M059J (cell line): ENCODE measurements at places on chromosomes 1 and 21. TPM values are rescaled to one million over a fixed set of nuclear protein-coding genes. Genes with fewer than 3 reads are reported as not detected.

Gene KRTAP21-2
- not detected in 2 replicates for total RNA-seq

Gene CENPF
- total RNA-seq: 45.5 and 83.9 TPM in 2 replicates

Gene OR2L3
- not detected in 2 replicates for total RNA-seq

- no peak for DNase-seq
Observed at GRCh38 chr1:55062801-55063576, 23.6 kb downstream of the PCSK9 start.

- no peak for DNase-seq
Observed at GRCh38 chr1:195804547-195804946, 803.7 kb downstream of the KCNT2 start.

- no peak for DNase-seq
Observed at GRCh38 chr1:168097921-168098528, 38.7 kb downstream of the GPR161 start.
